Activated CD4-positive, alpha-beta T cell treated with anti-CD3 and anti-CD28 coated beads, Interleukin-2, amount 10 ng/mL, durations not matched to agents 24 days and 14 days (primary cell): ENCODE measurements at places on chromosomes 1 and 21. TPM values are rescaled to one million over a fixed set of nuclear protein-coding genes. Genes with fewer than 3 reads are reported as not detected.

- H3K36me3 ChIP-seq = peaks cover 66% of the 10 kb centered on the region
- no peaks in the 10 kb centered on the region for H3K27me3 ChIP-seq
- peaks cover 9% of the 10 kb centered on the region for H3K4me1 ChIP-seq
Measured at GRCh38 chr1:169844941-169845608, 48.6 kb downstream of the SCYL3 start.

GRCh38 chr1:54857141-54857540 is 29.9 kb downstream of the DHCR24 start:
- peaks cover 15% of the 10 kb centered on the region for H3K4me1 ChIP-seq
- no peaks in the 10 kb centered on the region for H3K27me3 ChIP-seq
- DNase-seq = no peak
- peaks cover 67% of the 10 kb centered on the region for H3K36me3 ChIP-seq

DNA sequence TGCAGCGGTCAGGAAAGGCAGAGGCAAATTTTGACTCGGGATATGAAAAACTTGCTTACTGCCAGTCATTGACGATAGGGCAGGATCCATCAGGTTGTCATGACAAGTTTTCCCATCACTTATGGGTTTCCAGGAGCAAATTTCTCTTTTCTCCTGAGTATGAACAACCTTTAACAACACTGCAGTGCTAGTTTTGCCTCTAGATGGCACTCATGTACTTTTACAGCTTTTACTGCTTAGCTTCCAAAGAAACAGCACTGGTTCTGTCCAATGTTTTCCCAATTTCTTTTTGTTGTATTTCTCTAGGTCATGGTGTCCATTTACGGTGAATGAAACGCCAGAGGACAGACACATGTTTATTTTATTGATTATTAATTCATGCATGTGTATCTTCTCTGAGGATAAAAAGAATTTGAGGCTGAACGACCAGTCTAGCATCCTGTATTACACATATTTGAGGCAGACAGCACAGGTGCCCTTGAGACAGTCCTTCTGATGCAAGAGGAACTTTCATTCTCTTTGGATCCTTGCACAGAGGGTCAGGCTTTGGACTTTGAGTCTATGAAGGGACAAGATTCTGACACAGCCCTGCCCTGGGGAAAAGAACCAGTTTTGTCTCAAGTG is 112.3 kb upstream of the TRABD2B start:
- no peaks in the 10 kb centered on the region for H3K4me1 ChIP-seq
- H3K36me3 ChIP-seq = no peaks in the 10 kb centered on the region
- H3K4me3 ChIP-seq = no peak overlapping the region
- no peak overlapping the region for H3K27ac ChIP-seq
- H3K27me3 ChIP-seq = peaks cover 13% of the 10 kb centered on the region

- peak overlapping the region; percentile 93 for H3K4me3 ChIP-seq
- peak overlapping the region; percentile 98 for H3K27ac ChIP-seq
- H3K27me3 ChIP-seq = no peaks in the 10 kb centered on the region
- peak; percentile 91 for DNase-seq
- peaks cover 40% of the 10 kb centered on the region for H3K36me3 ChIP-seq
- peaks cover 63% of the 10 kb centered on the region for H3K4me1 ChIP-seq
Measured at GRCh38 chr1:145997016-145997717, 788 bp upstream of the TXNIP start.

- no peaks in the 10 kb centered on the region for H3K27me3 ChIP-seq
- no peak for DNase-seq
- no peak overlapping the region for H3K4me3 ChIP-seq
- H3K36me3 ChIP-seq = peaks cover 41% of the 10 kb centered on the region
- H3K4me1 ChIP-seq = peaks cover 38% of the 10 kb centered on the region
Measured at GRCh38 chr1:92907949-92908684, 53.1 kb downstream of the DIPK1A start.

- peaks cover 6% of the 10 kb centered on the region for H3K4me1 ChIP-seq
- no peak overlapping the region for H3K27ac ChIP-seq
- peaks cover 40% of the 10 kb centered on the region for H3K27me3 ChIP-seq
- no peaks in the 10 kb centered on the region for H3K36me3 ChIP-seq
- H3K4me3 ChIP-seq = peak overlapping the region; percentile 68
Measured at GRCh38 chr1:20716232-20716631, 1.6 kb downstream of the KIF17 start.

DNA sequence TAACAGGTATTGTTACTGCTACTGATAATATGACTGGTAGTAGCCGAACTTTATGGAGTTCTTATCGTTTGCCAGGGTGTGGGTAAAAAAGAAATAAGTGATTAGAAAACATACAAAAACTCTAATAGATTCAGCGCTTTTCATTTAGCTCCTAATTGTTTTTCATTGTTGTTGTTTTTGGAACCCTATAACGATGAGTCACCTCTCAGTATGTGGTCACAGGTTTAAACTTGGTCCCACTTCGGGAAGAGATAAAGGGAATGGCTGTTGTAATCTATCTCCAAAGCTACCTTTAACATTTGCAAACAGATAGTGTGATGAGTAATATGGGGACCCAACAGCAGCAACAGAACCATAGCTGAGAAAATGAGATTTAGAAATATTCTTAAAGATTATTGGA is 62.7 kb upstream of the BCL10 start:
- H3K27ac ChIP-seq = no peak overlapping the region
- no peak overlapping the region for H3K4me3 ChIP-seq
- H3K4me1 ChIP-seq = peaks cover 7% of the 10 kb centered on the region

- no peaks in the 10 kb centered on the region for H3K4me1 ChIP-seq
- H3K4me3 ChIP-seq = no peak overlapping the region
- DNase-seq = no peak
- no peaks in the 10 kb centered on the region for H3K36me3 ChIP-seq
- H3K27me3 ChIP-seq = no peaks in the 10 kb centered on the region
Measured at GRCh38 chr1:69073176-69073575, 494.5 kb upstream of the LRRC7 start.

- DNase-seq = no peak
- peaks cover 39% of the 10 kb centered on the region for H3K27me3 ChIP-seq
- no peaks in the 10 kb centered on the region for H3K36me3 ChIP-seq
- H3K4me1 ChIP-seq = peaks cover 2% of the 10 kb centered on the region
Measured at GRCh38 chr1:56647106-56647505, 2.0 kb downstream of the PRKAA2 start.

GRCh38 chr21:42093991-42094421 is 22.9 kb downstream of the UMODL1 start:
- H3K4me1 ChIP-seq = peaks cover 10% of the 10 kb centered on the region
- DNase-seq = no peak
- no peaks in the 10 kb centered on the region for H3K36me3 ChIP-seq
- H3K4me3 ChIP-seq = no peak overlapping the region

- H3K27me3 ChIP-seq = no peaks in the 10 kb centered on the region
- peaks cover 5% of the 10 kb centered on the region for H3K36me3 ChIP-seq
Measured at GRCh38 chr1:235060607-235061470, 67.8 kb downstream of the TOMM20 start.

DNA sequence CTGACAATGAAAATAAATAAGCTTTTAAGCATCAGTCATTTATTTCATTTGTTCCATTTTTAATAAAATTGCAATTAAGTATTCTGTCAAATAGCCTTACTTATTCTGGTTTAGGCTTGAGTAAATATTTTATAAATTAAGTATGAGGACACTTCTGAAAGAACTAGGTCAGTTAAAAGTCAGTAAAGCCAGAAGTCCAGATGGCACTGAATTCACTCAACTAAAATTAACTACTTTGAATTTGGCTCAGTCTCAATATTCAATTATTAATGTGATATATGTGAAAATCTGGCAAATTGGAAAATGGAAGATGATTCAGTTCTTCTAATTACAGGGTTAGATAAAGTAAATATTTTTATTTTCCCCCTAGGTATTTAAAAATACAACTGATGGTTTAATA is 174.2 kb downstream of the BRINP3 start:
- H3K27ac ChIP-seq = no peak overlapping the region
- H3K4me1 ChIP-seq = no peaks in the 10 kb centered on the region
- DNase-seq = no peak
- no peaks in the 10 kb centered on the region for H3K27me3 ChIP-seq
- no peaks in the 10 kb centered on the region for H3K36me3 ChIP-seq

- H3K4me1 ChIP-seq = no peaks in the 10 kb centered on the region
- H3K4me3 ChIP-seq = no peak overlapping the region
- H3K36me3 ChIP-seq = no peaks in the 10 kb centered on the region
- no peak overlapping the region for H3K27ac ChIP-seq
- no peak for DNase-seq
Measured at GRCh38 chr21:34737115-34737514, 68.3 kb downstream of the CLIC6 start.

GRCh38 chr1:10494418-10494753 is 19.6 kb downstream of the PEX14 start:
- H3K27ac ChIP-seq = peak overlapping the region; percentile 91
- H3K4me3 ChIP-seq = peak overlapping the region; percentile 85
- H3K36me3 ChIP-seq = peaks cover 15% of the 10 kb centered on the region
- H3K4me1 ChIP-seq = peaks cover 51% of the 10 kb centered on the region

DNA sequence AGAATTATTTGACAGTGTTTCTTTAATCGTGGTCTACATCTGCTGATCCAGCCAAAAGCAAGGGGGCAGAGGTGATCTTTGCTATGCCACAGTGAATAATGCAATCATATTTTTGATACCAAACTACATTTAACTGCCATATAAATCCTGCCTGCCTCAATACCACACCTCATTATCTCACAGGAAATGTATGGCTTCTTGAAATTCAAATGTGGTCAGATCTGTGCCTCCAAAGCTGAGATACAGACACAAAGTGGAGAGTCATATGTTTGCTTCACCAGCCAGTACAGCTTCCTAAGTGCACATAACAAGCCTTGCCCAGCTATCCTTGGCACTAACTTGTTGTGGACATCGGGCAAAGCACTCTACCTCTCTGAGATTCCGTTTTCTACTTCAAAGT is 250.0 kb upstream of the NFIA start:
- DNase-seq = no peak
- no peaks in the 10 kb centered on the region for H3K4me1 ChIP-seq
- no peak overlapping the region for H3K27ac ChIP-seq

- no peaks in the 10 kb centered on the region for H3K4me1 ChIP-seq
- no peaks in the 10 kb centered on the region for H3K27me3 ChIP-seq
- H3K27ac ChIP-seq = no peak overlapping the region
- DNase-seq = no peak
- H3K36me3 ChIP-seq = no peaks in the 10 kb centered on the region
Measured at GRCh38 chr21:19844334-19844733, 1153.9 kb upstream of the NCAM2 start.

DNA sequence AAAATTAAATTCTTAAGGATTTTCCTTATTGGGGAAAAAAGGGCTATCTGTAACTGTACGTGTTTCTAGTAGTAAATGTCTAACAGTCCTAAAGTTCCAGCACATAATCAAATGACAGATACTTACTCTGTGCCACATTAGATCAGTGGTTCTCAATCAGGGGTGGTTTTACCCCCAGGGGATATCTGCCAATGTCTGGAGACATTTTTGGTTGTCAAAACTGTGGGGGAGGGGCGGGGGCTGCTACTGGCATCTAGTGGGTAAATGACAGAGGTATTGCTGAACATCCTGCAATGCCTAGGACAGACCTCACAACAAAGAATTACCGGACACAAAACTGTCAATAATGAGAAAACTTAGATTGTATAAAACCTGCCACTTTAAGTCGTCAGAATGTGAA is 33.4 kb upstream of the PTPRC start:
- H3K4me1 ChIP-seq = peaks cover 47% of the 10 kb centered on the region
- peaks cover 15% of the 10 kb centered on the region for H3K36me3 ChIP-seq
- H3K27me3 ChIP-seq = no peaks in the 10 kb centered on the region
- DNase-seq = no peak
- no peak overlapping the region for H3K27ac ChIP-seq

DNA sequence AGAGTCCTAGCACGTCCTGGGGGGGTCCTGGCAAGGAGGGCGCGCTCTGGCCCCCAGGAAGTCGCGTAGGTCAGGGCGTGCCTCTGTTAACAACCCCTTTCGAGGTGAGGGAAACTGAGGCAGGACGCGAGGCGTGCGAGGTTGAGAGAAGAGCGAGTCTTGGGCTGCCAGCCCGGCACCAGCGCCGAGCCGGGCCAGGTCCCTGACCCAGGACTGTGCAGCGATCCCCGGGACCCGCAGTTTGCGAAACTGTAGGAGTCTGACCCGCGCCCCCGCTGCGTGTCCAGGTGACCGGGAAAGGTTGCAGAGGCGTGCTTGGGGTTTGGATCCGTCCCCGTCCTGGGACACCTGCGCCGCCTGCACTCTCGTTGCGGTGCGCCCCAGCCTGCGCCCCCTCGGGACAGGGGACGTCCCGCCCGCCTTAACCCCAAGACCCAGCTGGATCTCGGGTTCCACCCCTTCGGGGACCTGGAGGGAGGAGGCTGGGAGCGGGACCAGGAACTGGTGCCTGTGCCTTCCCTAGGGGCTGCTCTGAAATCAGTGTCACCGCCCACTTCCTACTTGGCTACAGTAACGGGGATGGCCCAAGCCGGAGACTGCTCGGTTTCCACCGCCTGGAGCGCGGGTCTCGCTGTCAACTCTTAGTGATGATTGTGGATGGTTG is 493 bp downstream of the DISC1 start:
- peaks cover 30% of the 10 kb centered on the region for H3K4me1 ChIP-seq
- H3K36me3 ChIP-seq = peaks cover 2% of the 10 kb centered on the region
- peaks cover 28% of the 10 kb centered on the region for H3K27me3 ChIP-seq
- peak; percentile 85 for DNase-seq

GRCh38 chr1:66452982-66453381 is 81.0 kb upstream of the SGIP1 start:
- no peak for DNase-seq
- no peaks in the 10 kb centered on the region for H3K36me3 ChIP-seq
- H3K4me3 ChIP-seq = no peak overlapping the region
- H3K27ac ChIP-seq = no peak overlapping the region

- H3K4me1 ChIP-seq = peaks cover 3% of the 10 kb centered on the region
- no peak overlapping the region for H3K4me3 ChIP-seq
- peaks cover 55% of the 10 kb centered on the region for H3K36me3 ChIP-seq
Measured at GRCh38 chr1:234458352-234459017, 20.5 kb downstream of the TARBP1 start.

DNA sequence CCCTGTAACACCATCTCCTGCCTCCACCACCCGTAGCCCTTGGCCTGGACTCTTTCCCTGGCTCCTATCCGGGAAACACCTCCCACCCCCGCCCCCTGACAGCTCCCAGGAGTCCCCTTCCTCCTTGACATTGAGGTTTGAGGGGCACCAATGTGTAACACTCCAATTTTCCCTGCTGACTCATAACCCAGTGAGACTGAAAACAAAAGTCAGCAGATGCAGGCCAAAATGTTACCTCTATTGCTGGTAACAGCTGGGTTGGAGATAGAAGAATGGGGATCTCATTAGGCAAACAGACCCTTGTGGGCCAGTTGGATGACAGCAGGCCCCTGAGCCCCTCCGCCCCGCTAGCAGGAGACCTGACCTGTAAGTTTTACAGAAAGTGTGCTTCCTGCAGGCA is 237.2 kb downstream of the KAZN start:
- no peaks in the 10 kb centered on the region for H3K4me1 ChIP-seq
- H3K36me3 ChIP-seq = no peaks in the 10 kb centered on the region
- no peak for DNase-seq
- no peaks in the 10 kb centered on the region for H3K27me3 ChIP-seq
- H3K4me3 ChIP-seq = no peak overlapping the region

GRCh38 chr1:155801149-155801548 is 55.9 kb downstream of the GON4L start:
- peak overlapping the region; percentile 74 for H3K27ac ChIP-seq
- no peaks in the 10 kb centered on the region for H3K27me3 ChIP-seq
- peaks cover 39% of the 10 kb centered on the region for H3K36me3 ChIP-seq
- no peak for DNase-seq
- no peak overlapping the region for H3K4me3 ChIP-seq

- H3K4me3 ChIP-seq = no peak overlapping the region
- DNase-seq = no peak
- no peaks in the 10 kb centered on the region for H3K36me3 ChIP-seq
- peaks cover 6% of the 10 kb centered on the region for H3K27me3 ChIP-seq
- peaks cover 2% of the 10 kb centered on the region for H3K4me1 ChIP-seq
Measured at GRCh38 chr1:153400244-153400643, 9.4 kb upstream of the S100A8 start.

KRTAP11-1 gene
- not detected in 2 replicates for total RNA-seq

IGSF3 gene
- 2.1 and 2.2 TPM in 2 replicates for total RNA-seq

SPATA45 gene
- not detected in 2 replicates for total RNA-seq

OR2G6 gene
- total RNA-seq = not detected in 2 replicates

FNDC10 gene
- 14.3 and 15.9 TPM in 2 replicates for total RNA-seq

SPOCD1 gene
- total RNA-seq = not detected in 2 replicates

RBM34 gene
- 123 and 135 TPM in 2 replicates for total RNA-seq

CRABP2 gene
- 0.62 and 1.4 TPM in 2 replicates for total RNA-seq

CIART gene
- 6.0 and 7.5 TPM in 2 replicates for total RNA-seq
